Stimulated activated CD8-positive, alpha-beta memory T cell treated with anti-CD3 and anti-CD28 coated beads, Interleukin-7, amount 100 ng/mL, for 48 hours (primary cell): ENCODE measurements at places on chromosomes 4 and X.

- no peak for DNase-seq
These were observed 19.1 kb upstream of the MAD2L1 start for GRCh38 chr4:120085705-120086104.

DNA sequence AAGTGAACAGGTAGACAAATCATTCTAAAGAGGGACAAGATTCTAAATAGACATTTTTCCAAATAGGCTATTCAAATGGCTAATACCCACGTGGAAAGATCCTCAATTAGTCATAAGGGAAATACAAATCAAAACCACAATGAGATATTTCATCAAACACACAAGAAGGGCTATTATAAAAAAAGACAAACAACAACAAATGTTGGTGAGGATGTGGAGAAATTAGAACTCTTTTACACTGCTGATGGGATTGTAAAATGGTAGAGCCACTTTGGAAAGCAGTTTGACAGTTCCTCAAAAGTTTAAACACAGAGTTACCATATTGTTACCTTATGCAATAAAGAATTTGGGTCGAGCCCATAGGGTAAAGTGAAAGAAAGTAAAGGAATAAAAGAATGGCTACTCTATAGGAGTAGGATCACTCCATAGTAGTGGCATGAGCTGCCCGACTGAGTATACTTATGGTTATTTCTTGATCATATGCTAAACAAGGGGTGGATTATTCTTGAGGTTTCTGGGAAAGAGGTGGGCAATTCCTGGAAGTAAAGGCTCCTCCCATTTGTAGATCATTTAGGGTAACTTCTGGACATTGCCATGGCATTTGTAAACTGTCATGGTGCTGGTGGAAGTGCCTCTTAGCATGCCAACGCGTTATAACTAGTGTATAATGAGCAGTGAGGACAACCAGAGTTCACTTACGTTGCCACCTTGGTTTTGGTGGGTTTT, 58.9 kb upstream of the FAM9C start:
- DNase-seq: no peak

GRCh38 chrX:11264925-11265324, 28.3 kb upstream of the AMELX start:
- no peak for DNase-seq

GRCh38 chrX:18377796-18378195, 23.3 kb upstream of the SCML2 start:
- DNase-seq: no peak

- no peak for DNase-seq
These were observed 69.8 kb downstream of the IGSF1 start for GRCh38 chrX:131219271-131219670.

DNA sequence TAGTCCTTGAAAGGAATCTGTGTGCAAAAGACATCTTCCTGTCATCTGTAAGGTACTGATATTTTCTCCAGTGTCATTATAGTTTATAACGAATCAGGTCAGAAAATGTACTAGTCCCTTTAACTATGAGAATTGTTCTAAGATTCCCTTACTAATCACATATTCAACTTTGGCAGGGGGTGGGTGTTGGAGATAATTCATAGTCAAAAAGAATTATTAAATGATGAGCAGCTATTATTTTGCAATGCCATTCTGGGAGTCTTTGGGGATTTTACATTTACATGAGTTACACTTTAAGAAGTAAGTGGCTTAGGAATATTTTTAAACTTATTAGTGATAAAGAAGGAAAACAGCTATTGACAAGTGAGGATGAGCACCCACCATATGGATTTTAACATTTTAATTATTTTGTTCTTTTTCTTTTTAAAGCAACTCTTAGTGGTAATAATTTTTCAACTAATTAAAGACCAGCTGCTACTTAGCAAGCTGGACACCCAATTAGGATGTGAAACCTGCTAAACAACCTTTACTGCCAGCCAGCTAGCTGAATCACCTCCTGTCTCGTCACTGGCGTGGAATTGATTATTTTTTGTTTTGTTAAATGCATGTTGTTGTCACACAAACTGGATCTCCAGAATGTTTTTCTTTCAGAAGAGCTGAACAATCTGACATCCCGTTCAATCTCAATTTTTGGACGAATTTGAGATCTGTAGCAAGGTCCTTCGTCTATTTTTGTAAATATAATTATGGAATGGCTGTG, 219.2 kb downstream of the ARAP2 start:
- no peak for DNase-seq

DNA sequence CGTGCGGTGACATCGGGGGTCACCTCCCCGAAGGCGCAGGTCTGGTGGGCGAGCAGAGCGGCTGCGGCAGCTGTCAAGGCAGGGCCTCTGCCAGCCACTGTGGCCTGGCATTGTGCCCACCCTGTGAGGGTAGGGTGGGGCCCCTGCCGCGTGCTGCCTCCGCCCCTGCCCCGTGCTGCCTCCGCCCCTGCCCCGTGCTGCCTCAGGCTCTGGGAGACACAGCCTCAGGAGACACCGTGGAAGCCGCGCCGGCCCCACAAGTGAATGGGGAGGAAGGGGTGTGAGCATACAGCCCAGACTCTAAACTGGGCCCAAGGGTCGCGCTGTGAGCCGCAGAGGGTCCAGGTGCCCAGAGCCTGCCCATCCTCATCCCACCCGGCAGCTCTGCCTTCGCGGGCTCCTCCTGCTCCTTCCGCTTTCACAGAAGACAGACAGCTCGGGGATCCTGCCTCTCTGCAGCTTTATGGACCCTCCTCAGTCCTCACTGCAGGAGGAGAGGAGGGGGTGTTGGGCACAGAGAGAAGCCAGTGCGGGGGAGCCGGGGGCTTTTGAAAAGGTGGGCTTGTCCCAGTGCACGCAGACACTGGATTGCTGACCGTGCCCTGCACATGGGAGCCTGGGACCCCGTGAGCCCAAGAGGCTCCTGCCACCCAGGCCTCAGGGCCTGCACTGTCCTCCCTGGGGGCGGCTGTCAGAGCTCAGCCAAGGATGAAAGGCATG, 27.4 kb downstream of the PCGF3 start:
- no peak for DNase-seq

- no peak for DNase-seq
These were observed 21.8 kb downstream of the CRLF2 start for GRCh38 chrX:1190596-1191145.

- DNase-seq: no peak
These were observed 724.8 kb upstream of the FTHL17 start for GRCh38 chrX:31796624-31797023.

- DNase-seq: no peak
These were observed 349.3 kb upstream of the PCDH18 start for GRCh38 chr4:137881641-137882040.

DNA sequence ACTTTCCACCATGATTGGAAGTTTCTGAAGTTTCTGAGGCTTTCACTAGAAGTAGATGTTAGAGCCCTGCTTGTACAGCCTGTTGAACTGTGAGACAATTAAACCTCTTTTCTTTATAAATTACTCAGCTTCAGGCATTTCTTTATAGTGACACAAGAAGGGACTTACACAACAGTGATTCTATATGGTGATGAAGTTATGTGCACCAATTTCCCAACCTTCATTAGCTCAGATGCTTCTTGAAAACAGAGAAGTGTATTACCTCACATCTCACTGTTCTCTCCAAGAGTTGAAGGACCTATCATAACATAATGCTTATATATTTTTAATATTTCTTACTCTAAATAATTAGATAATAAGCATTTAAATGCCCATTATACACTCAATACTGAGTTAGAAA, 202.1 kb upstream of the ANXA10 start:
- DNase-seq: no peak

DNA sequence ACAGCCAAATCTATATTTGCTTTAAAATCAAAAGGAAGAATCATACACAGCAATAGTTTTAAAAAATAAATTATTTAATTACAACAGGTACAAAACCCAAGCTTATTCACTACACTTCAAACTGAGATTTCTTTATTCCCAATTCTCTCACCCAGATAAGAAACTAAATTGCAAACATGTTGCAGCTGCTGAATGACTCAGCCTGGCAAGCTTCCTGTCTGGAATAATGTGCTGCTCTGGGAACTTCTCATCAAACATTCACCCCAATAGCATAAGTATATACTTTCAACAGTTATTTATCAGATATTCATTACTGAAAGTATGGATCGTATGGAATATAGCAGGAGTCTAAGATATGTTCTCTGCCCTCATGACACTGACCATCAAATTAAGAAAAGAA, 43.0 kb upstream of the GABRA2 start:
- DNase-seq: no peak

- DNase-seq: no peak
These were observed 322.5 kb downstream of the HS3ST1 start for GRCh38 chr4:11106190-11106589.

- DNase-seq: no peak
These were observed 190.6 kb downstream of the PPP3CA start for GRCh38 chr4:101156619-101157310.

DNA sequence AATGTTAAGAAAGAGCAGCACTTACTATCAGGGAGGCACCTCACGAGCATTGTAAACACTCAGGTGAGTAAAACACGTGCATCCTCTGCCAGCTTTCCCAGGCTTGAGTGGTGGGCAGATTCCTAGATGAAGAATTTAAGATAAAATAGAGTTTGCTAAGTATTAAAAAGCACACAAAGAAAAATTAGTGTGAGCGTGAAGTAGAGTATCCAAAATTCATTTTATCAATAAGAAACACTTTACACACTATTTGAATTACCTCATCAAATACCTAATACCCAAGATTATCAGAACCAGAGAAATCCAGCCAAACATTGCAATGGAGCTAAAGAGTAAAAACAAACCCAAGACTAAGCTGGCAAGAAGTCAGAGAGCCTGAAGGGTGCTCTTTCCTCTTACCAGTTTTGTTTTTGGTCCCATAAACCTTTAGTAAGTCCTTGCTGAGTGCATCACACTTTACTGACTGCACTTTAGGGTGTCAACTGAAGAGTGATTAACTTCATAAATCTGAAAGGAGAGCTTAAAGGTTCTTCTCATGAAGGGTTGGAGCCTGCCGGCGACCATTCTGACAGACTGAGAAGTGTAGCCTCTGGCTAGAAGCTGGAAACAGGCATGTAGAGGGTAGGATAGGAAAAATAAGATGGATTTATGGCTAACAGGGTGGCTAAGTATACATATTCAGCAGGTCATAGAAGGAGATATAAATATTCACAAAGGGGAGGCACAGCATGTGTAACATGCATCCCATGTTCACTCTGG, 151.1 kb downstream of the SLC7A11 start:
- no peak for DNase-seq

- DNase-seq: no peak
These were observed 137.8 kb upstream of the GPR101 start for GRCh38 chrX:137171626-137172025.

DNA sequence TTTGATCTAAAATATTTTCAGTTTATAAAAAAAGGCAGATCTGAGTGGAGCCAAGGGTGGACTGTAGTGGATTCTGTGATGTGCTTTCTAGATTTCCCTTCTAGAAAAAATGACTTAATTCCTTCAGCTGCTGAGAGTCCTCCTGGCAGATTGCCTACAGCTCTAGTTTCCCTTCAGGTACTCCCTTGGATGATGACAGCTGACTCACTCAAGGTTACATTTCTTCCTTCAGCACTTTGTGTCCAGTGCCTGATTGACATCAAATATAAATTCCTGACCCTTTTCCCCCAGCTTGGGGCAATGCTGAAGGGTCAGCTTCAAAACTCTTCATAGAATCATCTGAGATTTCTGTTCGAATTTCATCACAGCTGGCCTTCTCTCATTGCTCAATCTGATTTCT, 161.7 kb downstream of the EMCN start:
- no peak for DNase-seq

DNA sequence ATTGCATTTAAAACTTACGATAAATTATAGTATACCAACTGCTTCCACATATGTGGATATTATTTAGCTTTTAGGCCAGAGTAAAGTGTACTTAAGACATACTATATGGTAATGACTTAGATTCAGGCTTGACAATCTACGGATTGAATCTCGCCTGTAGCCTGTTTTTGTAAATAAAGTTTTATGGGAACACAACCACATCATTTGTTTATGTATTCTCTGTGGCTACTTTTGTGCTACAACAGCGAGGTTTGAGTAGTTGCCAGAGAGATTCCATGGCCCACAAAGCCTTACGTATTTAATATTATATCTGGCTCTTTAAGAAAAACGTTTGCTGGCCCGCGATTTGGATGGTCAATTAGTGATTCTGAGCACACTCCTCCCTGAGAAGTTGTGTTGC, 37.6 kb downstream of the HHIP start:
- no peak for DNase-seq
